T-helper 17 cell (primary cell): ENCODE measurements at places on chromosomes 12 and 14. TPM values are rescaled to one million over a fixed set of nuclear protein-coding genes. Genes with fewer than 3 reads are reported as not detected.

The HOXC10 gene
- not detected for total RNA-seq

DNA sequence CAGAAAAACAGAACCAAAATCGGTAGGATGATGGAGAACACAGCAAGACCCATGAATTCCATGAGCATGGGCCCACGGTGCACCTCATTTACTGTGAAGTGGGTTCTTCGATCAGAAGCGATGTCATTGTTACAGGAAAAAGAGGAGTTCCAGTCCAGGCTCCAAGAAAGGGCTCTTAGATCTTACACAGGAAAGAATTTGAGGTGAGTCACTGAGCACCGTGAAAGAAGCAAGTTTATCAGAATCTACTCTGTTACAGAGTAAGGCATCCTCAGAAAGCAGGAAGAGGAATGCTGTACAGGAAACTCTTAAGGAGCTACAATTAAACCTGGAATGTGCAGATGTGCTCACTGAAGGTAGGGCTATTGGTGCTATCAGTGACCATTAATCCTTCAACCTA, 11.6 kb upstream of the CHFR start:
- no peak for DNase-seq

GRCh38 chr12:78795934-78796445, 68.6 kb upstream of the SYT1 start:
- DNase-seq, result no peak

GRCh38 chr14:92973261-92973797, 50.4 kb downstream of the CHGA start:
- DNase-seq, result no peak

The WSCD2 gene
- total RNA-seq, result not detected

DNA sequence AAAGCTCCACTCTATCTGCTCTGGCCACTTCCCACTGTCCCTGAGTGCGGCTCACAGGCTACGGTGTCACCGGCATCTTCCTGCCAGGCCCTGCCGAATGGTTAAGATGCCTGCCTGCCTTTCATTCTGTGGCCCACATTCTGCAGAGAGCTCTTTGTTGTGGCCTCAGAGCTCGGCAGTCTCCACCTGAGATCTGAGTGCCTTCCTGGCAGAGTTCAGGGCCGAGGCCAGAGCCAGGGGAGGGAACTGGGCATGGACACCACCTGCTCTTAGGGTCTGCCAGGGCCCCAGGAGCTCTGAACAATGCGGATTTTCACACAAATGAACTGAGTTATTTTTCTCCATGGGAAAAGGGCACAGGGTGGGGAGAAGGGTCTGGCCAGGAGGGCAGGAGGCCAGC, 127.2 kb downstream of the RBM19 start:
- DNase-seq, result no peak

The GPR162 gene
- total RNA-seq, result 0.63 TPM

- DNase-seq, result no peak
Measured at GRCh38 chr12:59079002-59079401, 158.7 kb upstream of the LRIG3 start.

DNA sequence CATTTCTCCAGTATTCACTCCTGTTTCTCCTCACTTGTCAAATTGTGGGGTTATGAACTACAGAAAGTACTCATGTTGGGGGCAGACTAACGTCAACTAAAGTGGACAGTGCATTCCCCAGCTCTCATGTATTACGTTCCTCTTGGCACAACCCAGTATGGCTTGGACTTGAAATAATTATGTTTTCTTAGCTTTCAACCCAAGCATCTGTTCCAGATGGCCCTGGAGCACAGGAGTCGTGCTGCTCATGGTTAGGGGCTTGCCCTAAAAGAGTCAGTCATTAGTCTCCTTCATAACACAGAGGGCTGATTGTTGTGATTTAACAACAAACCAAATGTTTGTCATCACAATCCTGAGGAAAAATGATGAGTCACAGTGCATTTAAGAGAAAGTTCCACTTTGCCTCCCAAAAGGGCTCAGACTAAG, 154.4 kb downstream of the RPAP3 start:
- DNase-seq, result no peak

DNA sequence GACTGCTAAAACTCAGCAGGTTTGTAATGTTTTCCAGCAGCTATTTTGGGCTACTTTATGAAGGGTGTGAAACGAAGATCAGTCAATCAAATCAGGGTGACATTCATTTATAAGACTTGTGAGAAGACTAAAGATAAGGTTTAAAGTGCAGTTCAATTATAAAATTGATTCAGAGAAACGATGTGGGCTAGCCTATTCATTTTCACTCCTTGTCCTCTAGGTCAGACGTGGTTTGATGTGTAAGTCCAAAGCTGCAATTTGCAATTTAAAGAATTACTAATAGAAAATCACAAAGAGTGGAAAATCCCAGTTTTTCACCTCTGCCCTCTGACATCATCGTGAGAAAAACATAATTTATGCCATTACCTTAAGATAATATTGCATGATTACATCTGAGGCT, 243.5 kb upstream of the NOVA1 start:
- no peak for DNase-seq

- DNase-seq, result no peak
Measured at GRCh38 chr12:124646385-124647230, 79.2 kb upstream of the NCOR2 start.

DNA sequence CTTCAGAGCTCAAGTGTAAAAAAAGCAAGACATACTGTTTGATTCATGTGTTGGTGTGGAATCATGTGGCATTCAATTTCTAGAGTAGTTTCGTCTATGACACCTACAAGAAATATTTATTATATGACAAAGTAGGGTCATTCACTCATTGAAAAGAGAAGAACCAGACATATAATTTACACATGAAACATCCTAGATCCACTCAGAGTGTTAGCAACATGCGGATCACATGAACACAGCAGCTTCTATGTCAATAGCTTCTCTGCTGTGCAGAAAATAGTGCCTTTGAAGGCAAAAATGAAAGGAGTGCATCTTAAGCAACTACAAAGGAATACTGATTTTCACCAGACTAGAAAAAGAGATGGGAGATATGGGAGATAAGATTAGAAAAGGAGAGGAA, 569.8 kb downstream of the RPS29 start:
- no peak for DNase-seq

DNA sequence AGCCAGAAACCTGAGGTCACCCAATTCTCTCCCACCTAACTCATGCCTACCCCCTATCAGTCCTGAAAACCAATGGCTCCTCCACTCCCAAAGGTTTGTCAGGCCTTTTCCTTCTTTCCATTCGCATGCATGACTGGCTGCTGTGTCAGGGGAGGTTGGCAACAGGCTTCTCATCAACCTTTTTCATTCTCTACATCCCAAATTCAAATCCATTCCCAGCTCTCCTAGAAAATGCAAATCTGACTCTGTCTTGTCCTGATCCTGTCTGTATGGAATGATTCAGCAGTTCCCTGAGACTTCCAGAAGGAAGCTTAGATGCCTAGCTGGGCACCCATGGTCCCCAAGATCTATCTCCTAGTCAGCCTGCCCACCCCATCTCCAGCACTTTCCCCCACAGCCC, 5.0 kb upstream of the CTDSP2 start:
- DNase-seq, result no peak

- no peak for DNase-seq
Measured at GRCh38 chr12:47068539-47068938, 10.9 kb upstream of the PCED1B start.

DNA sequence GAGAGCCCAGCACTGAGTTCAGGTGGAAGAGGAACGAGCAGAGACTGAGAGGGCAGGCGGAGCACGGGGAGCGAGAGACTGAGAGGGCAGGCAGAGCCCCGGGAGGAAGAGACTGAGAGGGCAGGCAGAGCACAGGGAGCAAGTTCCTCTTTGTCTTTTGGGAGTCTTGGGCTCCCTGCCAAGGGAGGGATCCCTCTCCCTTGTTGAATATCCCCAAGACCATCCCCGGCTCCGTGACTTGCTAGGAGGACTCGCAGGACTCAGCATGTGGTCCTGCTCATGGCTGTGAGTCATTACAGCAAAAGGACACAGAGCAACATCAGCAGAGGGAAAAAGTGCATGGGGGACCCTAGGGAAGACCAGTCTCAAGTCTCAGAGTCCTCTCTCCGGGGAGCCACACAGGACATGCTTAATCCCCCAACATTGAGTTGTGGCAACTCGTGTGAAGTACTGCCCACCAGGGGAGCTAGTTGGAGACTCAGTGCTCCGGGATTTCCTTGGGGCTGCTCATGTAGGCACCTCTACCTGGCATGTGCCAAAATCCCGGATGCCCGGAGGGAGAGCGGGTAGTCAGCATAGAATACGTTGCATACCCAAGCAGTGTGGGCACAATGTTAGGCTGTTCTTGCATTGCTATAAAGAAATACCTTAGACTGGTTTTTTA, 81.0 kb downstream of the CCDC92 start:
- no peak for DNase-seq

DNA sequence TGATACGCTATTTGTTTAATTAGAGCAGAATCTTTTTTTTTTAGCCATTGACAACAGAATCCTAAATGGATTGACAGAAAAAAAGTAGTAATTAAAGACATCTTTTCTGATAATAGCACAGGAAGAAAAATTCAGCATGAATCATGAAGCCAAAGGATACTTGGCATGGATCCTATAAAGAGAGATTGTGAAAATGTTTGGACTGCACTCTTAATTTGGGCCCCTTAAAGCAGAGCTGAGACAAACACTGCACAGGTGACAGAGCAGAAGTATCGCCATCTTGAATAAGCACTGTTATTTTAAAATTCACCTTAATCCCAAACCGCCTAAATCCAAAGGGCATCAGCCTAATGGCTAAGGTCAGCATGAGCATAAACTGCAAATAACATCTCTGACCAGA, 48.8 kb upstream of the SEL1L start:
- DNase-seq, result no peak

- no peak for DNase-seq
Measured at GRCh38 chr12:77996670-77997069, 166.0 kb downstream of the NAV3 start.

The OTUB2 gene
- 0.37 TPM for total RNA-seq

DNA sequence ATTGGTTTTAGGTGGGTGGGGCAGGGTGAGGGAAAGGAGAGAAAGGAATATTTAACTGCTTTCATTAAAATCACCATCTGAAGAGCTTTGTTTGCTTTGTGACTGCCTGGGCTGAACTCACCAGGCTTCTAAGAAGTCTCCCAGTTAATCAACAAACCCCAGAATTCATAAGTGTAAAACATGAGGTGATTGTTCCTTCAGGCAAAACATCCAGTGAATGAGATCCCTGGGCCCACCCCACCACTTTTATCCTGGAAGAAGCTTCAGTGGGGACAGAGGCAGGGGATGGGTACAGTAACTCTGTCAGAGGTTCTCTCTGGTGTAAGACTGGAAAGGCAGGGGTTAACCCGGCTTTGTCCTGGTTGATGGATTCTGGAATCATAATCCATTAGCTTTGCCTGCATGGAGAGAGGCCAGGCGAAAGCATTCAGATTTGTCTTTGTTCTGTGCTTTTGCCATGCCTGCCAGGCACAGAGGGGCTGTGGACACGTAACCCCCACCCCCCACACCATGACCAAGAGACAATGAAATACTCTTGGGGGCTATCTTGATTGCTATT, 16.7 kb downstream of the PDE1B start:
- no peak for DNase-seq

- peak; percentile 39 for DNase-seq
Measured at GRCh38 chr14:61444215-61444768, 122.9 kb downstream of the PRKCH start.

The KLRC3 gene
- not detected for total RNA-seq

The CCDC177 gene
- not detected for total RNA-seq

The AMN1 gene
- 4.6 TPM for total RNA-seq

- DNase-seq, result no peak
Measured at GRCh38 chr12:98828802-98829600, 183.9 kb downstream of the APAF1 start.

- no peak for DNase-seq
Measured at GRCh38 chr12:95733141-95733825, 57.3 kb downstream of the NTN4 start.

The ADGRD1 gene
- 0.67 TPM for total RNA-seq

DNA sequence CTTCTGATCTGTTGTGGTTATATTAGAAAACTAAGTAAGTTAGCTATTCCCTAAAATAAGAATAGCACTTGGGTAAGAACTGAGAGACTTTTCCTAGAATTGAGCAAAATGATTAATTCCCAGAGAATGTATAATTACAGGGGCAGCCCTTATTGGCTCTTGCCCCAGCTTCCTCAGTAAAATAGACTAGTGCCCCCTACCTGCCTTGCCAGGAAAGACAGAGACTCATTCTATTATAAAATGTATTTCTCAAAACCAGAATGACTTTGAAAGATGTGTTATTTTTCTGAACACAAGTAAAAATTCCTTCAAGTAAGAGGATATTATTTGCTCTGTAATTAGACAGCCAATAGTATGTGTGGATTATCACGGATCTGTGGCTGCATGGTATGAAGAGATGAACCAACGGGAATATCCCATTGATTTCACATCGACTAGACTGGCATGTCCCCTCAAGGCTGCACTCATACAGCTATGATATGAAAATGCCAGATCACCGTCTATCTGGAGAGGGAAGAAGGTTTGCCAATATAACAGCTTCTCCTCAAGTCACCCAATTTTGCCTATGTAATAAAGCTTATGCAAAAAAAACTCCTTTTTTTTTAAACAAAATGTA, 7.4 kb upstream of the GLRX5 start:
- DNase-seq, result peak; percentile 36

DNA sequence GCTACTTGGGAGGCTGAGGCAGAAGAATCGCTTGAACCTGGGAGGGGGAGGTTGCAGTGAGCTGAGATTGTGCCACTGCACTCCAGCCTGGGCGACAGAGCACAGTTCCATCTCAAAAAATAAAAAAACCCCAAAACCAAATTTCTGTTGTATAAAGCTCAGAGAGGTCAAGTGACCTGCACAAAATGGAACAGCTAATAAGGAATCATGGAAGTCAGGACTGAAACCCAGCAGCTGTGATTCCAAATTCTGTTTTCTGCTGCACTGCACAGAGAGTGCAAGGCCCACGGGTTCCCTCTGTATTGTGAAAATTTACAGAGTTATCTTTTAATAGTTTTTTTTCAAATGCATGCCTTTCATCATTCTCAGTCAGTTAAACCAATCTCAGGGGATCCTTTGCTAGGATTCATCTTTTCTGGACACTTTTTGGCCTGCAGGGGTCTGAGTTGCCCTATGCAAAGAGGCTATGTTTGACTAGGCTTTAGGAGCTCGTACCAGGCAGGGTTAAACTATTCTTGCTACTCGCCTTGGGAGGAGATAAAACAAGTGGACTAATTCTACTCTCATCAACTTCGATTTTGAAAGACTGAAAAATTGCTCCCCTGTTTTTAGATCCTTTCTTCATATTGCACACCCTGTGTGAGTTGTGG, 26.1 kb upstream of the AACS start:
- DNase-seq, result no peak

The PPP1R36 gene
- total RNA-seq, result not detected

The ARMH4 gene
- total RNA-seq, result not detected
